GM13977 (cell line): ENCODE measurements at places on chromosomes 11 and 22.

GRCh38 chr11:101321222-101321621, 191.6 kb upstream of the PGR start:
- DNase-seq: no peak

GRCh38 chr11:66365711-66366619, 5.6 kb downstream of the SLC29A2 start:
- no peak for DNase-seq

DNA sequence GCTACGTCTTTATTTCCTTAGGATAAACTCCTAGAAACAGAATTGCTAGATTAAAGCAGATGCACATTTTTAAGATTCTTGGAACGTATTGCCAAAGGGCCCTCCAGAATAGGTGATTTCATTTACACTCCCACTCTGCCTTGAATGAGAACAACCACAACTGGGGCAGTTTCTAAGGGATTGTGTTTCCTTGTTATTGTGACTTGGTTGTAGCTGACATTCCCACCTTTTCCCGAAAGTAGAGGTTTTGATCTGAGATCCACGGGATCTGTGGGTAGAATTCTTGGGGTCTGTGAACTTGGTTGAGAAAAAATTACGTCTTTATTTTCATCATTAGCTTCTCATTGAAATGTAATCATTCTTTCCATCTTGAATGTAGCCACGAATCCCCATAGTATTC, 21.5 kb downstream of the LRRC32 start:
- no peak for DNase-seq

DNA sequence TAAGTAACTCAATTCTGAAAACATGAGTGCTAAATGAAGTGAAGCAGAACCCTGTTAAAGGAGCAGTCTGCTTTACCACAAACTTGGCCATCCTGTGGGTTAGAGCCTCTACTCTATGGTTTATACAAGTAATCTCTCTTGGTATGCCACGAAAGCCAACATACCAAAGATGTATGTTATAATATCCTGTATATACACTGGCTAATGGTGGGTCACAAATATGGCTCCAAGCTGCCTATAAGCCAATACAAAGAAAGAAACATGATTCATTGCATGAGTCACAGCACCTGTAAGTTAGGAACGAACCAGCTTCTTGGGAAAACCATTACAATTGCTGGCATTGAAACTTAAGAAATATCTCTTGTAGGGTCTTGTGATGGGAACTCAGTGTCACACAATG, 16.1 kb downstream of the XRRA1 start:
- DNase-seq: no peak

GRCh38 chr11:41320238-41320637, 139.2 kb downstream of the LRRC4C start:
- no peak for DNase-seq

- DNase-seq: no peak
Measured at GRCh38 chr11:69044111-69045013, 4.4 kb upstream of the TPCN2 start.

DNA sequence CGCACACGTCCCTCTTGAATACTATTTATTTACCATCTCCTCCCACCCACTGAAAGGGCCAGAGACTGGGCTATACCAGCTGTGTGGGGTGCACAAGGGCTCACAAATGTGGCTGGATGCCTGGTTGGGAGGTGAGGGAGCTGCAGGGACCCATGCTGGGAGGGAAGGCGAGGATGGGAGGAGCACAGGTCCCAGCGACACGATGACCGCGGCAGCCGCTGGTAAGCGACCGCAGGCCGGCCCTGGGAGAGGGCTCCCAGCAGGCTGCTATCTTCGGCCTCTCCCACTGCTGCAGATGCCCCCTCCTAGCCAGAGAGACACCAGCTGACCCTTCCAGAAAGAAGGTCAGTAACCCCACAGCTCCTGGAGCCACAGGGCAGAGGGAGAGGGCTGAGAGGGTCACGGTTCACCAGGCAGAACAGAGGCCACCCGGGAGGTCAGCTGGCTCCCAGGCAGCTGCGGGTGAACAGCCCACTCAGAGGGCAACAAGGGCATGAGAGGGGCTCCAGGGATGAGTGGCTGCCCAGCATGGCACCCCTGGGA, 163.9 kb downstream of the CRYBB2 start:
- DNase-seq: no peak

DNA sequence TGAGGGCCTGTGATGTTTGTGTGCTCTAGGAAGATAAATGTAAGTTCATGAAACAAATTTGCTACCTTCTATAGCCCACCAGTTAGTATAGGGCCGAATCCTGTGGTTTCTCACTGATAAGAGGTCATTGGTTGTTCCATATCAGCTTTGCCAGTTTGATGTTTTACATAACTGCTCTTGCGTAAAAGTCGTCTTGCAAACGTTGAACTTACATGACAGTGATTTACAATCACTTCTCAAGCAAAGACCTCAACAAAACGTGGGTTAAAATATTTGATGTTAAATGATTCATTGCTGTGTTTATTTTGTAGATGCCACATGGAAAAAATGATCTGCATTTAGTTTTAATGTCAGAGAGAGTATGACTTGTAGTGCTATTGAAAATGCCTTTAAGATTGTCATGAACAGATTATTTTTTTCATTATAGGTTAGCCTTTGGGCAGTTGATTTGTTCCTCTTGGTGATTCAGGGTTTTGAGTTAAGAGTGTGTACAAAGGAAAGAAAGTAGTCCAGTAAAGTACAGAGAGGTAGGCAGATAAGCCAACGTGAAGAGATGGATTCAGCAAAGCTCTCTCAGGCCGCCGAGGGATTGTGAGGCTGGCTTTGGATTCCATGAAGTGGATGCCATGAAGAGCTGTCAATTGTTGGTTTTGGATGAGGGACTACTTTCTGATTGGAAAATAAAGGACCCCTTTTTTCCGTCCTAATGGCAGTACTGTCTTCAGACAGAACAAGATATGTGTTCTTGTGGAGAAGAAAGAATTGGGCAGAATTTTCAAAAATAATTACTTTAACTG, 2.6 kb downstream of the EWSR1 start:
- DNase-seq: no peak

DNA sequence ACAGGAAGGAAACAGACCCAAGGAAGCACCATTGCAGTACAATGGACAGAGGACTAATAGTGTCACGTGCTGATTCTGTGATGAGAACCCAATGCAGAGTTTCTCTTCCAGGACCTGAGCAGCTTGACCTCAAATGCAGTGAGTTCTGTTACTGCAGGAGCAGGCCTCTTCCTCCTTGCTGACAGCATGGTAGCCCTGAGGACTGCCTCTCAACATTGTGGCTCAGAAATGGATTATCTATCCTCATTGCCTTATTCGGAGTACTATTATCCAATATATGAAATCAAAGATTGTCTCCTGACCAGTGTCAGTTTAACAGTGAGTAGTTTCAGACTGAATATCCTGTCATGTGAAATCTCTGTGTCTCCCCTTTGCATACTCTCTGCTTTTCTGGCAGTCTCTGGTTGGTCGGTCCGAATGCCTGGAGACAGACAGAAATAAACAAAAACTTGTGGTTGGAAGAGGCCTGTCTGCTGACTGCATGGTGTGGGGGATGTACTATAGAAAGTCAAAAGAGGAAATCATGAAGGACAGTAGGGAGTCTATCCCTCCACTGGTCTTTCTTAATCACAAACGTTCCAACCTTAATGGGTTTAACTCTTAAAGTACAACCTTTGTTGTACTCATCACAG, 6.9 kb upstream of the MS4A14 start:
- DNase-seq: peak; percentile 49

GRCh38 chr11:12454782-12455181, 77.4 kb downstream of the PARVA start:
- no peak for DNase-seq

GRCh38 chr11:71558996-71559395, 6.4 kb upstream of the KRTAP5-10 start:
- DNase-seq: no peak

DNA sequence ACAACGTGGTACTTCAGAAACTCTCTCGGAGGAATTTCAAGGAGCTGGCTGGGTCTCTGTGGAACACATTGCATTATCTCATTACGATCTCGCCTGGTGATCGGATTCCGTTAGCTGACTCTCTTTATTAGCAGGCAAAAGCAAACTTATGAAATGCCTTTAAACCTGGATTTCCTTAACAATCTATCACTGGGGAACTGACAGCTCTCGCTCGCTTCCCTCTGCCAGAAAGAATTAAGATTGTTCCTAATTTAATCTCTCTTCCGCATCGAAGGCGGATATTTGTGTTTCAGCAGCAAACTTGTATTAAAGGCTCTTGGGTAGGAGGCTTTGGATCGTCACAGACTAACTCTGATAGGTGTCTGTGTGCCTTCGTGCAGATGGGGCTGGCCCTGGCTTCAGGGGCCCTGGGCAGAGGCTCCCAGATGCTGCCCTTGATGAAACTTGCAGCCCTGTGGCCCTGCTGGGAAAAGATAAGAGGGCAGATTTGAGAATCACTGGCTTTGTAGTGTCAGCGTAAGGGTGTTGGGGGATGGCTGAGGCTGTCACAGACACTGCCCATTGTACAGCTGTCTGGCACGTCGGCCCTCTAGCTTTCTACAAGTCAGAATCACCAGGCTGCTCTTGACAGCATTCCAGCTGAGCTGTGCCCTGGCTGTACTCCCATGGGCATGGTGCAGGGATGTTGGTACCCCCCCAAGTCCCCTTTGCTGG, 162.2 kb upstream of the NECTIN1 start:
- DNase-seq: no peak

GRCh38 chr11:124415356-124415923, 9.2 kb downstream of the OR8B4 start:
- DNase-seq: no peak

DNA sequence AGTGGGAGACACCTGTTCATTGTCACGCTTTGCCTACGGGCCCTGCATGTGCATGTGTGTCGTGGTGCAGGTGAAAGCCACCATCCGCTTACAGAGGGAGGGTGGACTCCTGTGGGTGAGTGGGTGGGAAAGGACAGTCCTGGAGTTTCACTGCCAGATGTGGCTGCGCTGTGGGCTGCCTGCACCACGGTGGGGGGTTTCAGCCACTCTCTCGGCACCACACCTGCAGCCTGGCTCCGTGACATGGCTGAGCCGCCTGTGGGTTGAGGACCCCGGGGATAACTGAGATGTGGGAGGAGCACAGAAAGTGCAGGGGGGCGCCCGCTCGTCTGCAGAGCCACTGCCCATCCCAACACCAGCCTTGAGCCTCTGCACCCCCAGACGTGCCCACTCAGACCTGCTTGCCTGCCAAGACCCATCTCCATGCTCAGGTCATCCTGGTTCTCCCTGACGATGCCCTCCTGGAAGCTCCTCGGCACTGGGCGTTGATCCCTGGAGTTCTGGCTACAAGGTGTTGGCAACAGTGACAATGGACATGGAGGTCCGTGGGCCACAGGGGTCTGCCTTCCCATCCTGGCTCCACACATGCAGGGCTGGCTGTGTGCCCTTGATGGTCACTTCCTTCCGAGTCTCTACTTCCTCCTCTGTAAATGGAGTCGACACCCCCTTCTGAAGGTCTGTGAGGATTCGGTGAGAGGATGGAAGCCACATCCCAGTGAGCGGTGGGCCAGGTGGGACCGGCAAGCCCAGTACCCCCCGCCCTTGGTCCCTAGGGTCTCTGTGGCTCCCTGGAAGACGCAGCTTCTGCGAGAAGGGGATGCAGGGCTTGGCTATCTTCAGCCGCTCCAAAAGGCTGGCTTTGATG, 1007.0 kb downstream of the BRD1 start:
- no peak for DNase-seq

GRCh38 chr11:369336-370018, at the start of gene B4GALNT4:
Gene B4GALNT4 (plus strand): TSS chr11:369499. CDS start chr11:369804, 305 bp downstream.
- no peak for DNase-seq

- DNase-seq: no peak
Measured at GRCh38 chr11:57427727-57428082, 784 bp upstream of the SLC43A3 start.

- no peak for DNase-seq
Measured at GRCh38 chr11:76162336-76163288, 43.7 kb downstream of the WNT11 start.

DNA sequence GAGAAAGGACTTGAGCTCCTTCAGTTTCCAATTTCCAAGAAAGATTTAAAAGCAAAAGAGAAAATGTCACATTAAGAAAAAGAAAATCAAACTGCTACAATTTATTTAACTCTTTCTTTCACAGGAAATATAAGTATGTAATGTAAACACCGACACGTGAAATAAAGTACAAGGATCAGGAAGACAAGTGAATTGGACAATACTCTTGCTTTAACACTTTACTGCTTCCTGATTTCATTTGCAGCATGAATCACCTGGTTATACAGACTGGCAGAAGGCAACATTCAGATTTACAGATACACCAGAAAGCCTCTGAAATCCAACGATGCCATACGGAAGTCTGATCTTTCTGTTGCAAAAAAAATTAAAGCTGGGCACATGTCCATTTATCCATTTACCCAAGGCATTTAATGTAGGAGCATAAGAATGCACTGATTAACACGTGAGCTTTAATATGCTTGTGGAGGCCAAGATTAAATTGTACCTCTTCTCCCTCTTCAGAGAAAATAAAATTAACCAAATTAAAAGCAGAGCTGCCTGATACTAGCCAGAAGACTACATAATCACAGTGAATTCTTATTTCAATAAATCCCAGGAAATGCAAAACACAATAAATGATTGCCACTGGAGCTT, 16.0 kb upstream of the PPP2R1B start:
- no peak for DNase-seq

- no peak for DNase-seq
Measured at GRCh38 chr11:26344647-26345046, 12.7 kb downstream of the ANO3 start.

DNA sequence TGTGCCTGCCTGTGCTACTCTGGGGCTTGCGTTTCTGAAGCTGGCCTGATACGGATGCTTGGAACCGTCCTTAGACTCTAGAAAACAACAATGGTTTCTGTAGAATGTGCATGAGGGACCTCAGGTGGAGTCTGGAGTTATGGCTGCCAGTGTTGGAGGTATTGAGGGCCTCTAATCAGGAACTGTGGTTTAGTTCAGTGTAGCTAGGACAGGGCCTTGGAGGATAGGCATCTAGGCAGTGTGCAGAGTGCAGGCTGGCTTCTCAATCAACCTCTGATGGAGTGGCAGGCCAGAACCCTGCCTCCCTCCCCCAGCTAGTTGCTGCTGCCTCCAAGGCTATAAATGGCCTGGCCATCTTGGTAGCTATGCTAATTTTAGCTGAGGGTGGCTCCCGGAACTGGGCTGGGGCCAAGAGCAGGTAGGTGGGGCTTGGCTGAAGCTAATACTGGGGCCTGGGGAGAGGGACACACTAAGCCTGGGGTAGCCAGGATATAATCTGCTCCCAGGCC, 4.0 kb downstream of the STIM1 start:
- DNase-seq: peak; percentile 63

DNA sequence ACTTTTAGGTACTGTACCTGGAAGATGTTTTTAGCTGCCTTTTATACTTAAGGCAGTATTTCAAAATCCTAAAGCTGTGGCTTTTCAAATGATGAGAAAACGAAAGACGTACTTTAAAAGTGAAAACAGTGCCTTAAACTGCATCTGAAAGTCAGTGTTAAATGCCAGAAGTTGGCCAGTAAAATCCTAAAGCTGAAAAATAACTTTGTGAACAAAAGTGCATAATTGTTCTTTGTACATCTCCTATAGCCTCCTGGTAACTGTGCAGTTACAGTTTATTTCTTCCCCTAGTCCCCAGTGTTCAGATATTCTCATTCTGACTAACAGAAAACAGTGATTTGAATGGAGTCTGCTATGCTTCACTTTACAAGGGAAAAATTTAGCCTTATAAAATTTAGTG, 6.8 kb downstream of the EED start:
- no peak for DNase-seq
